ENCODE measurements at places on chromosomes 13 and 19.

GRCh38 chr13:30313311-30313710, 6.0 kb upstream of the KATNAL1 start:
- DNase-seq, result peak; percentile 41

DNA sequence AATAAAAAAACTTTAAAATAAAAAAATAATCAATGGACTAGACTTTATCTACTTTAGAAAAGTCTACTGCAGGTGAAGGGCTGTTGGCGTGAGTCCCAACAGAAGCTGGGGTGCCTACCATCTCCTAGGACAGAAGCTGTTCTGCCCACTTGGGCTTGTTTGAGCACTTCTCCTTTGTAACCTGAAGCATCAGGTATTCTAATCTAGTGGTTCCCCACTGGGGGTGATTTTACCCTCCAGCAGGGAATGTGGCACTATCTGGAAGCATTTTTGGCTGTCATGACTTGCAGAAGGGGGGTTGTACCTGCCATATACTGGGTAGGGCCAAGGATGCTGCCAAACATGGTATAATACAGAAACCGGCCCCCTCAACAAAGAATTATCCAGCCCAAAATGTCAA, 16.2 kb upstream of the DOCK9 start:
- no peak for DNase-seq

- no peak for DNase-seq
Observed at GRCh38 chr19:48968813-48969218, 3.7 kb downstream of the FTL start.

DNA sequence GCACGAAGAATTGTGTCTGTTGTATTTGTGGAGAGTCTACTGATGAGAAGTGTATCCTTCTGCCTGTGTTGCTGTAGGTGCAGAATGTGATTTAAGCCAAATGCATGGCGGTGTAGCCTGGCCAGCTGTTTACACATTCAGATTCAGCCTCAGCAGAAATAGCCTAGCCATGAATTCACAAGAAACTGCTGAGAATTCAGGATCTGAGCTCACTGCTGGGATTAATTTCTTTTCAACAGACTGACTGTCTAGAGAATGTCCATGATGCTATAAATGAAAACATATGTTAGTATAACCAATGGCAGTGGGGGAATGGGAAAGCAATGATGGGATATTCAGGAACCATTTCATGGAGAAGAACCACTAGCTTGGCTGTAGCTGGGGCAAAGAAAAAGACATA, 77.4 kb upstream of the RNF113B start:
- DNase-seq, result peak; percentile 87

GRCh38 chr19:31451686-31452330, 102.6 kb upstream of the TSHZ3 start:
- no peak for DNase-seq

- DNase-seq, result no peak
Observed at GRCh38 chr19:13804830-13805683, 9.8 kb downstream of the ZSWIM4 start.

DNA sequence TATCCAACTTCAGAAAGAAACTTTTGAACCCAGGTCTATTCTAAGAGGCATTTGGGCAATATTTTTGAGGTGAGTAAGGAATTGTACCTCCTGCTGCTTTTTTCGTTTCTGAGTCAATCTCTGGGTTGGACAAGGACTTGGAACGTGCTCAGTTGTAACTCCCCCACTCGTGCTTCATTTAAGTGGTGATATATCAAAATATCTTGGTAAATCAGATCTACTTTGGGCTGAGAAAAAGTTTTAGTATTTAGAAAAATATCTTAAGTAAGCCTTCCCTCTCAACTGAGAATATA, 728.9 kb downstream of the EFNB2 start:
- peak; percentile 37 for DNase-seq

- no peak for DNase-seq
Observed at GRCh38 chr13:24142453-24142852, 18.1 kb upstream of the SPATA13 start.

GRCh38 chr13:111791131-111791530, 275.8 kb upstream of the SOX1 start:
- no peak for DNase-seq

- DNase-seq, result no peak
Observed at GRCh38 chr19:55058781-55059610, 4.0 kb downstream of the RDH13 start.

GRCh38 chr13:44306371-44307192, 67.0 kb upstream of the SERP2 start:
- DNase-seq, result peak; percentile 97

DNA sequence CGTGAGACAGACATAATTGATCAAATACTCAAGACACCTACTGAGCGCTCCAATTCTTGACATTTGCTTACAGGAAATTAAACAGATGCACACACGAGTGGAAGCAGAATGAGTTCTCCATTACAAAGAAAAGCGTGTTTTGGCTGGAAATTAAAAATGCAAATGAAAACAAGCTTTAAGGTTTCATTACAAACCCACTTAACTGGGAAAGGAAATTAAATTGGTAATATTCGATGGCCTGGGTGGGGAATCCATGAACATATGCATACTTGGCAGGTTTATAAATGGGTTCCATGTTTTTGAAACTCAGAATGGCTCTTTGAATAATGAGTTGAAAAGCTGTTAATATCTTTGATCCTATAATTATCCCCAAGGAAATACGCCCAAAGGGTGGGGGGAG, 178.0 kb downstream of the IER2 start:
- DNase-seq, result no peak

- no peak for DNase-seq
Observed at GRCh38 chr13:25420161-25420560, 48.4 kb downstream of the ATP8A2 start.

- peak; percentile 98 for DNase-seq
Observed at GRCh38 chr19:55166530-55167268, at the start of gene DNAAF3. Gene DNAAF3, minus strand, starts transcription at chr19:55166613. Its CDS starts 200 bp downstream, at chr19:55166413.

- no peak for DNase-seq
Observed at GRCh38 chr13:32233062-32233461, 82.1 kb downstream of the ZAR1L start.

GRCh38 chr19:10896851-10897526, 25.6 kb downstream of the CARM1 start:
- DNase-seq, result no peak

DNA sequence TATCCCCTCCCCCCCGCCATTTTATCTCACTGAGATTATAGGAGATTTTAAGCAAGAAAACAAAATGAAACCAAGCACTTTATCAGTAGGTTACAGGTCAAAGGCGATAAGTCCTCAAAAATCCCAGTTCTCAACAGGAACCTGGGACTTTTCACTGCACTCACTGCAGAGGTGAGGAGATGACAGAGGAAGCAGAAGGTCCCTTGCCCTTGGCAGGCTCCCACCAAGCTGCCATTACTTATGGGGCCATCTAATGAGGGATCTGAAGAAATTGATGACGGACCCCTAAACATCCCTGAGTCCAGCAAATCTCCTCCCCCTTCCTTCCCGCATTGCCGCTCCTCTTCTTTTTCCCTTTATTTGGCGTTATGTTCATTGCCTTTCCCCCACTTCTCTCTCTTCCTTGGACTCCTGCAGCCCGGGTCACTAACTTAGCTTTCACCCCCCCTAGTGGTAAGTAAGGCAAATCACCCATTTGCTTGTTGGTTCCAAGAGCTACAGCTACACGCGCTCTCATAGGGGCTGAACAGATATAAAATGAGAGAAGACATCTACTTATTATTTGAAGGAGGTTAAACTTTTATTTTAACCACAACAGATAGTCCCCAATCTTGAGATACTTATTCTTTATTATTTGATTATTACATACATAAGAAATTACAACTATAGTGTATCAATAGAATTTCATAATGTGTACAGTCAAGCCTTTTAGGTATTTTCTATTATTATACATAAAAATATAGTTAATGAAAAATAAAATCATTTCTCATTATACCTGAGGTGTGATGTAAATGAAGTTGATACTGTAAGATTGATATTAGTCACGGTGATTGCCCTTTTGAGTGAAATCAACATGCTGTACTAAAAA, 52.0 kb upstream of the ARGLU1 start:
- peak; percentile 67 for DNase-seq

GRCh38 chr19:34317311-34317927, 47.6 kb upstream of the GPI start:
- DNase-seq, result no peak

- DNase-seq, result no peak
Observed at GRCh38 chr19:4587527-4587926, 28.0 kb upstream of the SEMA6B start.

DNA sequence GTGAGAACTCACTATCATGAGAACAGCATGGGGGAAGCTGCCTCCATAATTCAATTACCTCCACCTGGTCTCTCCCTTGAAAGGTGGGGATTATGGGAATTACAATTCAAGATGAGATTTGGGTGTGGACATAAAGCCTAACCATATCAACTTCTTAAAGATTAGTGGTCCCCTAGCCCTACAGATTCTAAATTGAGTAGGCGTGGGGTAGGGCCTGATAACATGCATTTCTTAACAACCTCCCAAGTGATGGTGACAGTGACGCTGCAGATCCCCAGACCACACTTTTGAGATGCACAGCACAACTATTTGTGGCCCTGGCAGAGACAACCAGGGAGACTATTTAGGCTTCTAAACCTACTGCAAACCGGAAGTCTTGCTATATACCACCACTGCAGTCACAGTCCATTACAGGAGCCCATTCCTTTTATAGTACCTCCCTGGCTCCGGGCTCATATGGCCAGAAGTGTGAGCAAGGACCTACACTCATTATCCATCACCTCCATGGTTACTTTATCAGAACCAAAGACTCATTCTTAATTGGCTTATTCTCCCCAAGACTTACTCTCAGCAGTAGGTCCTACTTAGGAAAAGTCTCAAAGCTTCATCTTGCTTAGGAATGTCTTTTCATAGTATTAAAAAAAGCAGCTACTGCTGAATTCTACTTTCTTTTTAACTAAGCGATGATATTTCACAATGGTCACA, 2.1 kb upstream of the DPY19L3 start:
- DNase-seq, result no peak

DNA sequence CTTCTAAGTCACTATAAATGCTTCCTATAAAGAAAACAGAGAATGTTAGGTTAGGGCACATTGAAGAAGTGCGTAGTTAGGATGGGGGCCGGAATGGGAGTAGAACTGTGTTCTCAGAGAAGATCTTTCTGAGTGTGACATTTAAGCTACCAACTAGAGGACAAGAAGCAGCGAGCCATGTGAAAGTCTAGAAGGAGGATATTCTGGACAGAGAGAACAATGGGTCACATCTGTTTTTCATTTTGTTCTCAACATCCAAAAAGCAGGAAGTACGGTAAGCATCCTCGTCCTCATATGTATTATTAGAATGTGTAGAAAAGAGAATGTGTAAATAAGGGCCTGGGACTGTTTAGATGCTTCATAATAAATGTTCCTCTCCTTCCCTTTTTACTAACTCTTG, 44.5 kb upstream of the PARP4 start:
- DNase-seq, result peak; percentile 4

DNA sequence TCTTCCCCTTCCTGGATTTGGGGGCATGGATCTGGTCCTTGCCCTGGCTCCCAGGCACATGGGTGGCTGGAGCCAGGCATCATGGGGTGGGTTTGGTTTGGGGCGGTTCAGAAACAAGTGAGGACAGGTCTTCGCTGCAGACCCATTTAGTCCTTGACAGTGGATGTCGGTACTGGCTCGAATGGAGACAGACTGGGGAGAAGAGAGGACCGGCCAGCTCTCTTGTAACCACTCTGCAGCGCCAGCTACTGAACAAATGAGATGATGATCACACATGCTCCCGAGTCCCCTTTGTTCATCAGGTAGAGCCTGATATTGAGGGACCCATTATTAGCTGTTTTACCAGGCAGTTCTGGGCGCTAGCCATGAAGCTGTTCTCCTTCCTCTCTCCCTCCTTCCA, 64.5 kb downstream of the CHST8 start:
- no peak for DNase-seq

GRCh38 chr13:72959643-72960042, 99.2 kb upstream of the KLF5 start:
- DNase-seq, result no peak

DNA sequence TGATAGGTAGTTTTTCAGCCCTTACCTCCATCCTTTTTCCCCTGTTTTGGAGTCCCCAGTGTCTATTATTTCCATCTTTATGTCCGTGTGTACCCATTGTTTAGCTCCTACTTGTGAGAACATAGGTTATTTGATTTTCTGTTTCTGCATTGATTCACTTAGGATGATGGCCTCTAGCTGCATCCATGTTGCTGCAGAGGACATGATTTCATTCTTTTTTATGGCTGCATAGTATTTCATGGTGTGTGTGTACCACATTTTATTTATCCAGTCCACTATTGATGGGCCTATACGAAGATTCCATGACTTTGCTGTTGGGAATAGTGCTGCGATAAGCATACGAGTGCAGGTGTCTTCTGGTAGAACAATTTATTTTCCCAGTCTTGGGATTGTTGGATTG, 15.0 kb upstream of the ZNF527 start:
- no peak for DNase-seq

GRCh38 chr13:91355826-91356710, 8.6 kb downstream of the MIR17HG start:
- DNase-seq, result no peak

DNA sequence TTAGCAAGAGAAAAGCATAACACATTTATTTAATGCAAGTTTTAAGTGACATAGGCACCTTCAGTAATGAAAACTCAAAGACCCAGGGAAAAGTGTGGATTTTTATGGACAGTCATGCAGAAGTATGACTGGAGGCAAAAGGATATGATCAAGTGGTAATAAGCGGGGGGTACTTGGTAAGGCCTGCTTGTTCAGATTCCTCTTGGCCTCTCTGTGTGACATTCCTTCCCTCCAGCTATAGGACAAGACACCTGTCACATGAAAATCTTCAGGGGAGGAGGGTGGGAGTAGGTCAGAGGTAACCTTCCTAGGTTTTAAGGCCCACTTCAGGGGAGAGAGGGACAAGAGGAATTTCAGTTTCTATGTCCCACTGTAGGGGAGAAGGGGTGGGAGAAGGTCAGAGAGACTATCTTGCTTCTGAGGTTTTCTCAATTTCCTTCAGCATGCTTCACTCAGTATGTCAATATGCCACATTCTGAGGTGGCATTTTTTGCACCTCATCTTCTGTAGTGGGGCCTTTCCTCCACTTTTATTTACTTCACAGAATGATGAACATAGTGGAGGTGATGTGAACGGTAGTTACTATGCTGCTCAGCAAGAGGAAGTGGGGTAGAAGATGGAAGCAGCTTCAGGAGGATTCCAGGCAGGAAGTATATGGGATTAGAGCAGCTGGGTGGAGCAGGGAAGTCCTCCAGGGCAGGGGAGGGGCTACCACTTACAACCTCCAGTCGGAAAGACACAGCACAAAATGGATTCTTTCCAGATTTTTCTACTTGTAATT, 73.2 kb upstream of the RFC3 start:
- no peak for DNase-seq

GRCh38 chr19:35642312-35642711, 767 bp downstream of the ETV2 start:
- DNase-seq, result no peak

- DNase-seq, result no peak
Observed at GRCh38 chr19:54469496-54469934, 3.6 kb downstream of the CDC42EP5 start.
